ENCODE measurements at places on chromosomes 1 and 21. TPM values are rescaled to one million over a fixed set of nuclear protein-coding genes. Genes with fewer than 3 reads are reported as not detected.

PRDM16 gene
- 1.5 TPM for total RNA-seq

RNF115 gene
- 29.1 TPM for total RNA-seq

BCL2L15 gene
- total RNA-seq = under 0.01 TPM

TCEA3 gene
- 9.7 TPM for total RNA-seq

UBE2U gene
- total RNA-seq = not detected

PGLYRP4 gene
- total RNA-seq = not detected

HTR6 gene
- total RNA-seq = under 0.01 TPM

BMP8A gene
- not detected for total RNA-seq

OR2W3 gene
- total RNA-seq = not detected

CHD5 gene
- total RNA-seq = 0.15 TPM

NR1I3 gene
- not detected for total RNA-seq

SLC16A1 gene
- total RNA-seq = 64.5 TPM

SHE gene
- total RNA-seq = 0.15 TPM

TTC39A gene
- 1.5 TPM for total RNA-seq

FMOD gene
- total RNA-seq = 1.6 TPM

S100A7A gene
- total RNA-seq = not detected

S100A2 gene
- 3.3 TPM for total RNA-seq

LIN28A gene
- not detected for total RNA-seq

LRRC71 gene
- total RNA-seq = not detected

VANGL2 gene
- total RNA-seq = under 0.01 TPM

S100A10 gene
- 107 TPM for total RNA-seq

AIM2 gene
- total RNA-seq = not detected

S100A14 gene
- total RNA-seq = 0.33 TPM

RPS8 gene
- total RNA-seq = 1,101 TPM

PGLYRP3 gene
- not detected for total RNA-seq

LCE1D gene
- total RNA-seq = not detected

C1QTNF12 gene
- total RNA-seq = 5.1 TPM

AK5 gene
- total RNA-seq = 72.4 TPM

OR14K1 gene
- total RNA-seq = not detected

MYOC gene
- 1.2 TPM for total RNA-seq

SYT11 gene
- total RNA-seq = 50.8 TPM

ERO1B gene
- total RNA-seq = 1.6 TPM

FAM3B gene
- total RNA-seq = not detected

AMY1B gene
- not detected for total RNA-seq

SH2D1B gene
- not detected for total RNA-seq

TMEM200B gene
- total RNA-seq = 22.8 TPM

GBP2 gene
- 47.7 TPM for total RNA-seq

OR2T33 gene
- not detected for total RNA-seq

RO60 gene
- total RNA-seq = 149 TPM

CACNA1E gene
- not detected for total RNA-seq

RAB25 gene
- total RNA-seq = not detected

UBQLN4 gene
- 12.9 TPM for total RNA-seq

SPRR1B gene
- total RNA-seq = not detected

DYNLT5 gene
- total RNA-seq = 0.33 TPM

PSRC1 gene
- total RNA-seq = 13.2 TPM

ATP6V1G3 gene
- total RNA-seq = not detected

LCE3B gene
- not detected for total RNA-seq

OLFM3 gene
- total RNA-seq = not detected

SPRR4 gene
- total RNA-seq = not detected

GUCA2B gene
- total RNA-seq = not detected

STUM gene
- total RNA-seq = under 0.01 TPM

HES3 gene
- not detected for total RNA-seq

PLA2G2D gene
- total RNA-seq = not detected

DHCR24 gene
- 146 TPM for total RNA-seq

RAB7B gene
- 12.4 TPM for total RNA-seq

OR2L3 gene
- total RNA-seq = not detected

ZC3H12A gene
- total RNA-seq = 10.8 TPM

SLAMF9 gene
- total RNA-seq = not detected

VWA1 gene
- 9.6 TPM for total RNA-seq
